Activated T-helper 17 cell treated with anti-CD3 and anti-CD28 coated beads, Interleukin-2, amount 50 U/mL, for 72 hours (primary cell): ENCODE measurements at places on chromosomes 5 and 9.
A peak's percentile ranks its signal among the peaks of the same experiment; 100 is the strongest.

DNA sequence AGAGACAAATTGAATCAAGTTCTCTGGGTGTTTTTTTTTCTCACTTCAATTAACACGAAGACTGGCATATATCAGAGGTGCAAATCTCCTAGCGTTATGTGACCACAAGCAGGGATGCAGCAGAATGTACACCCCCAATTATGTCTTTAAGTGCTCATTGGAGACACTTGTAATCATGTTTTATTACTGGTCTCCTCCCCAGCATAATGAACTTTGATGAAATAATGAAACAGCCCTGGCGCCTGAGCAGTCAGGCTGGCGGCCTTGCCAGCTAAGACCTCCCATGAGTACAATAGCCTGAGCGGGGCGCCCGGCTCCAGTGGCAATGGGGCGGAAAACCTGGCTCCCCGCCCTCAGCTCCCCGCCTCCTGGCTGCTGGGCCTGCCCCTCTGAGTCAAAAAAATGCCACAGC, 209.4 kb upstream of the MSX2 start:
- ATAC-seq = no peak
- no peak overlapping the region for H3K4me3 ChIP-seq

GRCh38 chr5:76765249-76765648, 49.3 kb downstream of the F2R start:
- no peaks in the 10 kb centered on the region for H3K36me3 ChIP-seq
- no peak overlapping the region for H3K27ac ChIP-seq
- ATAC-seq = no peak
- H3K4me3 ChIP-seq = no peak overlapping the region
- no peaks in the 10 kb centered on the region for H3K27me3 ChIP-seq

DNA sequence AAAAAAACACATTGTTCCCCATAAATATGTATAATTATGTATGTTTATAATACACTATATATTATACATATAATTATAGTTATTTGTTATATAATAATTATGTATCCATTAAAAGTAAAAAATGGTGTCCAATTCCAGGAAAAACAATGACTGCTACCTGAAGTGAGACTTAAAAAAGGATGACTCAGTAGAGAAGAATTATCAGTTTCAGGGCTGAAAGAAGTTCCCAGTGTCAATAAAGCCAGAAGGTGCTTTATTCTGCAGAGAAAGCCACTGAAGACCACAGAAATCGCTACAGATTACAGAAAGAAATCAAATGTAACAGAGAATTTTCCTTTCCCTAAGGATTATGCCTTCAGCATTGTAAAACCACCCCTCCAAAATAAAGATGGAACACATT, 50.9 kb downstream of the ANKRD31 start:
- no peak overlapping the region for H3K27ac ChIP-seq
- no peaks in the 10 kb centered on the region for H3K27me3 ChIP-seq
- no peak for ATAC-seq

DNA sequence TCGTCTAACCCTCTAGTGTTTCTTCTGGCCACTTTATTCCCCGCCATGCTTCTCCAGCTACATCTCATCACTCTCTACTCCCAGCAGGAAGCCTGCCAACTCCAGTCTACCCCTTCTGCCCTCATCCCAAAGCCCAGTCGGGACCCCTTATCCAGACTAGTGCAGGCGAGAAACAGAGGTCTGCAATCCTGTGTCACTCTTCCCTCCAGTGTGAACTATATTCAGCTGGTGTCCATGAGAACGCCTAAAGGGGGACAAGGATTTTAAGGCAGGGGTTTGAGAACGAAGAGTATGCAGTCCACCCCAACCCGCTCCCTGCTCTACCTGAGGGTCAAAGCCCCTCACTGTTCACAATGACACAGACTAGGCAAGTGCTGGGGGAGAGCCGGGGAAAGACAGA, 41.7 kb upstream of the GABRP start:
- H3K27me3 ChIP-seq = peaks cover 9% of the 10 kb centered on the region
- no peak for ATAC-seq
- no peak overlapping the region for H3K4me3 ChIP-seq
- no peaks in the 10 kb centered on the region for H3K36me3 ChIP-seq
- no peak overlapping the region for H3K27ac ChIP-seq
- H3K4me1 ChIP-seq = no peaks in the 10 kb centered on the region

- H3K4me1 ChIP-seq = peaks cover 15% of the 10 kb centered on the region
- H3K36me3 ChIP-seq = no peaks in the 10 kb centered on the region
- ATAC-seq = no peak
- no peak overlapping the region for H3K4me3 ChIP-seq
- H3K27me3 ChIP-seq = no peaks in the 10 kb centered on the region
- H3K27ac ChIP-seq = no peak overlapping the region
Measured at GRCh38 chr9:131915181-131915580, 164.5 kb downstream of the MED27 start.

GRCh38 chr5:133269691-133270090, 217.9 kb downstream of the HSPA4 start:
- no peak overlapping the region for H3K4me3 ChIP-seq
- H3K27ac ChIP-seq = no peak overlapping the region
- no peaks in the 10 kb centered on the region for H3K36me3 ChIP-seq
- no peaks in the 10 kb centered on the region for H3K4me1 ChIP-seq

GRCh38 chr9:98427491-98427890, 172.0 kb upstream of the TBC1D2 start:
- H3K4me1 ChIP-seq = no peaks in the 10 kb centered on the region
- H3K4me3 ChIP-seq = no peak overlapping the region
- H3K27ac ChIP-seq = no peak overlapping the region
- ATAC-seq = no peak
- H3K36me3 ChIP-seq = no peaks in the 10 kb centered on the region

DNA sequence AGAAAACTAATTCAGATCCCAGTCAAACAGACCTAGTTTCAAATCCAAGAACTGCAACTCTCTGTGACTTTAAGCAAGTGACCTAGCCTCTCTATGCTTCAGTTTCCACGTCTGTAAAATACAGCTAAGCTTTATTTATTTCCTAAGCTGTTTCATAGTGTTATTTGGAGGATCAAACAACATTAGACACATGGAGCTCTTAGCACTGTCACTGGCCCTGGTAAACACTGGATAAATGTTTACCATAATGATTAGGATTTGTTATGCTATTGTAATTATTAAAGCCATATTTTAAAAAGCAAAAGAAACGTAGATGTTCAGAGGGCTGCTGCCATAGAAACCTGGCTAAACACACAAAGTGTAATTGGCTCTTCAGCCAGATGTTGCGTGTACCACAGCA, 26.6 kb upstream of the C5orf58 start:
- H3K4me1 ChIP-seq = no peaks in the 10 kb centered on the region
- no peak for ATAC-seq
- no peak overlapping the region for H3K4me3 ChIP-seq
- no peak overlapping the region for H3K27ac ChIP-seq
- H3K27me3 ChIP-seq = peaks cover 7% of the 10 kb centered on the region
- no peaks in the 10 kb centered on the region for H3K36me3 ChIP-seq

DNA sequence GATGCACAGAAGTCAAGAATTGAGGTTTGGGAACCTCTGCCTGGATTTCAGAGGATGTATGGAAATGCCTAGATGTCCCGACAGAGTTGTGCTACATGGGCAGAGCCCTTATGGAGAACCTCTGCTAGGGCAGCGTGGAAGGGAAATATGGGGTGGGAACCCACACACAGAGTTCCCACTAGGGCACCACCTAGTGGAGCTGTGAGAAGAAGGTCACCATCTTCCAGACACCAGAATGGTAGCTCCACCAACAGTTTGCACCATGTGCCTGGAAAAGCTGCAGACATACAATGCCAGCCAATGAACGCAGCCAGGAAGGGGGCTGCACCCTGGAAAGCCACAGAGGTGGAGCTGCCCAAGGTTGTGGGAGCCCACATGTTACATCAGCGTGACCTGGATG, 104.5 kb downstream of the STK32A start:
- ATAC-seq = no peak
- H3K4me3 ChIP-seq = no peak overlapping the region
- no peaks in the 10 kb centered on the region for H3K4me1 ChIP-seq
- no peaks in the 10 kb centered on the region for H3K36me3 ChIP-seq
- H3K27ac ChIP-seq = no peak overlapping the region

GRCh38 chr5:589588-589987, 22.6 kb upstream of the CEP72 start:
- H3K4me3 ChIP-seq = no peak overlapping the region
- H3K4me1 ChIP-seq = no peaks in the 10 kb centered on the region
- peaks cover 17% of the 10 kb centered on the region for H3K27me3 ChIP-seq
- peak; percentile 81 for ATAC-seq

- no peak for ATAC-seq
- peaks cover 39% of the 10 kb centered on the region for H3K27me3 ChIP-seq
- no peaks in the 10 kb centered on the region for H3K4me1 ChIP-seq
- H3K27ac ChIP-seq = no peak overlapping the region
- no peak overlapping the region for H3K4me3 ChIP-seq
Measured at GRCh38 chr5:56962286-56962685, 10.4 kb upstream of the MIER3 start.

GRCh38 chr5:106241409-106241808, 1429.3 kb downstream of the EFNA5 start:
- H3K4me1 ChIP-seq = no peaks in the 10 kb centered on the region
- H3K27ac ChIP-seq = no peak overlapping the region
- H3K36me3 ChIP-seq = no peaks in the 10 kb centered on the region
- no peaks in the 10 kb centered on the region for H3K27me3 ChIP-seq
- no peak overlapping the region for H3K4me3 ChIP-seq
